Left cardiac atrium (tissue), 4 donors: ENCODE measurements at places on chromosomes 7 and 10. TPM values are rescaled to one million over a fixed set of nuclear protein-coding genes. Genes with fewer than 3 reads are reported as not detected.

- no peak for DNase-seq
Observed at GRCh38 chr10:1712314-1712713, 25.0 kb downstream of the ADARB2 start.

DNA sequence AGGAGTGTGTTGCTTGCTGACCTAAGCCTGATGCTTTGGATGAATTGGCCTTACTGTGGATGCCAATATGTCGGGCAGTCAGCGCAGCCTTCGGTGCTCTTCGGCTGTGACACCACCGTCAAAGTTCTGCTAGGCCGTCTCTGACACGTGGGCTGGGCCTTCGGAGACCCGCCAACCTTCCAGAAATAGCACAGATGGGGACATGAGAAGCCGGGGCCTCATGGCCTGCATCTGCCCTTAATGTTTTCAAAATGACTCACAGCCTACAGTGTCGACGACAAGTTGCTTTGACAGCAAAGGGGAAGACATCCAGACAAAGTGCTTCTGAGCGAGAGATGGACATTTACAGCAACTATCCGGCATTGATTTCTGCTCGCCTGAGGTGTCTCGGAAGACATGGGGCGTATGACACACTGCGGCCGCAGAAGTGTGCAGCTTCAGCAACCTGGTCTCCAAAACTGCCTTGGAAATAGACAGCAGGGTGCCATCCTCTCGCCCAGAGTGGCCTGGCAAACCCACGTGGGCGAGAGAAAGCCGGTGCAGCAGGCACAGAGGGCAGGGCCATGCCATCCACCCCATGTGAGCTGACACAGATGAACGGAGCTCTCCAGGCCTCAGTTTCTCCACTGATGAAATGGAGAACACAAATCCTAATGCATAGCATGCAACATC is 94.0 kb upstream of the PPP2R2D start:
- no peak for DNase-seq

GRCh38 chr7:14209896-14210484 is 220.5 kb upstream of the ETV1 start:
- no peak for DNase-seq

DNA sequence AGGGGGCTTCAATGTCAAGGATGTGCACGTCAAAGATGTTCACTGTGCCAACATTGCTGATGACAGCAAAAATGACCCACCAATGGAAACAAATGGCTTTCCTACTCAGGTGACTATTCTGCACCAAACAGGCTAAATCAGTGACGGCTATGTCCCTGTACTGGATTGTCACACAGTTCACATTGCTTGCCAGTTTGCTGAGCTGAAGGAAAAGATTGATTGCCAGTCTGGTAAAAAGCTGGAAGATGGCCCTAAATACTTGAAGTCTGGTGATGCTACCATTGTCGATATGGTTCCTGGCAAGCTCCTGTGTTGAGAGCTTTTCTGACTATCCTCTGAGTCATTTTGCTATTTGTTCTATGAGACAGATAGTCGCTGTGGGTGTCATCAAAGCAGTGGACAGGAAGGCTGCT is 202.2 kb upstream of the ETV1 start:
- DNase-seq: no peak

- DNase-seq: no peak
Observed at GRCh38 chr10:112752288-112752687, 197.8 kb upstream of the TCF7L2 start.

DNA sequence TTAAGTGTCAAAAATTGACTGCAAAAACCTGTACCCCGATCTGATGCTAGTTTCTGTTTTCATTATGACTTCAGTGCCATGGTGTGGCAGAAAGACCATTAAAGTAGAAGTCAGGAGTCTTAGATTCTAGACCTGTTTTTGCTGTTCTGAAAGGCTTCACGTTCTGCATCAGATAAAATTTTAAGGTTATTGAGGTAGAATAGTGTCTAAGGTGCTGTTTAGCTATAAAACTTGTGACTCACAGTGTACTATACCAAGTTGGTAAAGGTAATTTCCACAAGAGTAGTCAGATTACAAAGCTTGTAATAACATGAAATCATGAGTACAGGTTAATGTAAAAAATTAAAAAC is 38.6 kb downstream of the ZNRF2 start:
- no peak for DNase-seq

DNA sequence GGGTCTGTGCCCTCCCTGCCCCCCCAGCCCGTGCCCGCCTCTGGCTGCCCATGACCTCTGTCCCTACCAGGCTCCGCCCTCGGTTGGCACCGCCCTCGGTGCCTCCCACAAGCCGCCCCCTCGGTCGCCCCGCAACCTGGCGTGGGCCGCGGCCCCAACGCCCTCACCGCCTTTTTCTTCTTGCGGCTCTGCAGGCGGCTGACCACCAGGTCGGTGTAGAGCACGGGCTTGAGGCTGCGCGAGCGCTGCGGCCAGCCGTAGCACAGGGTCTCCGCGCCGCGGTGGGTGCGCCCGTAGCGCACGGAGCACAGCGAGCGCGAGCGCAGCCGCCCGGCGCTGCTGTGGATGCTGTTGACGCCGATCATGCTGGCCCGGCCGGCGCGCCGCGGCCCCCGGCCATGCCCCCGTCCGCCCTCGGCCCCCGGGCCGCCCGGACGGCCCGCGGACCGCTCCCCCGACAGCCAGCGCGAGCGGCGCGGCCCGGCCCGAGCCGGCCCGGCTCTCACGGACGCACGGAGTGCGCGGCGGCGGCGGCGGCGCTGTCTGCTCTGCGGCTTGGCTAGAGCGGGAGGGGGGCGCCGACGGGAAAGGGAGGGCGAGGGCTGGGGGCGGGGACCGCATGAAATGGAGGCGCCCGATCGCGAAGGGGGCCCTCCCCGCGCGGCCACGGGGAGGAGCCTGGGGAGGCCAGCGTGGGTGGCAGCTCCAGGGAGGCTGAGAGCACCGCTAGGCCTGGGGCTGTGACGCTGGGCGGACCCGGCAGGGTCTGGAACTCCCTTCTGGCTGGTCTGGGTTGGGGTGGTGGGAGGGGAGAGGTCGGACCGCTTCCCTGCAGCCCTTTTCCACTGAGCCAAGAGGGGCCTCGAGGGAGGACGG is 9.6 kb downstream of the PSD start:
- DNase-seq: peak; percentile 65

- no peak for DNase-seq
Observed at GRCh38 chr10:58544135-58544534, 31.5 kb downstream of the BICC1 start.

DNA sequence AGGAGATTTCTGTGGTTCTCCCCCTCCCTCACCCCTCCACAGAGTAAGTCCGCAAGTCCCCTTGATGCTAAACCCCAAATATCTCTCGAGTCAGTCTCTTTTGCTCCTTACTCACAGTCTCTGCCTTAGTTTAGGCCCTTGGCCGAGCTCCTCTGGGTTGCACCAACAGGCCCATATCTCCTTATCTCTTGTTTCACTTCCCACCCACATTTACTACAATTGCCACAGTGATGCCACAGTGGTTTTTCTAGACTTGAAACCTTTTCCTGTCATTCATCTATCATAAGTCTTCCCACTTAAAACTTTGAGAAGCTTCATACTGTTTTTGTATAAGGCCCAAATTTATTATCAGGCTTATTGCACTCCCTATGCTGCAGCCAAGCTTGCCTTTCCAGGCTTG is 23.4 kb upstream of the NME8 start:
- DNase-seq: no peak

DNA sequence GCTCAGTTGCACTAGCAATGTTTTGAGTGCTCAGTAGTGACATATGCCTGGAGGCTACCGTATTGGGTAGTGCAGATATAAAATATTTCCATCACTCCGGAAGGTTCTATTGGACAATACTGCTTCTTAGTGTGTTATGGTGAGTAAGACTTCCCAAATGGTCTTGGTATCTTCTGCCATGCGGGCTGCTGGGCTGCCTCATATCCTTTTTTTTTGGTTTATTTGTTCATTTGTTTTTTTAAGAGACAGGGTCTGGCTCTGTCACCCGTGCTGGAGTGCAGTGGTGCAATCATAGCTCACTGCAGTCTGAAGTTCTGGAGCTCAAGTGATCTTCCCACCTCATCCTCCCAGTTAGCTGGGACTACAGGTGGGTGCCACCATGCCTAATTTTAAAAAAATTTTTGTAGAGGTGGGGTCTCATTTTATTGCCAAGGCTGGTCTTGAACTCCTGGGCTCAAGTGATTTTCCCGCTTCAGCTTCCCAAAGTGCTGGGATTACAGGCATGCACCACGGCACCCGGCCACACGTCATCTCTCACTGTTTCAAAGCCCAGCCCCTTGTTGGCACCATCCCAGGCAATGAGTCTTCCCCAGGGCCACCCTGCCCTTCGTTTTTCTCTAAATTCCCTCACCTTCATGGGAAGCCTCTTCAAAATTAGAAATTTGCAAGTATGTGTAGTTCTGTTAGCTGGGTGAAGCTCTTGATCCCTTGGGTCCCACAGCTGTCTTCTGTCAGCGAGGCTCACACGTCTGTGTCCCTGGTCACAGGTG is 111.0 kb upstream of the KLF14 start:
- no peak for DNase-seq

DNA sequence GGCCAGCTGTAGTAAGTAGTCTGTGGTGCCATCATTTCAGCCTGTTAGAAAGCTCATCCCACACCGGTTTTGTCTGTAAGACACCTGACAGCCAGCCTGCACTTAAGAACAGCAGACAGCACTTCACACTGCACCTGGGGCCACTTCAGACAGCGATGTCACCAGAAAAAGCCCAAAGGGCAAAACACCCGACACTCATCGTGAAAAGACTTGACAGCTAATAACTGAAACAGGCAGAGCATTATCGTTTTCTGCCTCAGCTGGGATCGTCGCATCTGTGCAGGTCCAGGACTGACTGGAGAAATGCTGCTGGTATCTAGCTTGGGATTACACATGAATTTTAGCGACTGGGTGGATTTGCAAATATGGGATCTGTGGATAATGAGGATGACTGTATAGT is 16.8 kb upstream of the LAT2 start:
- no peak for DNase-seq

GRCh38 chr10:43944381-43945093 is 295.9 kb upstream of the ZNF32 start:
- DNase-seq: no peak

GRCh38 chr10:80205477-80206276 is at the start of gene ANXA11:
ANXA11 (minus strand) TSS chr10:80205537; CDS start chr10:80172861, 32,676 bp downstream.
- DNase-seq: peak; percentile 87

- no peak for DNase-seq
Observed at GRCh38 chr10:11908991-11909390, 85.8 kb downstream of the PROSER2 start.

DNA sequence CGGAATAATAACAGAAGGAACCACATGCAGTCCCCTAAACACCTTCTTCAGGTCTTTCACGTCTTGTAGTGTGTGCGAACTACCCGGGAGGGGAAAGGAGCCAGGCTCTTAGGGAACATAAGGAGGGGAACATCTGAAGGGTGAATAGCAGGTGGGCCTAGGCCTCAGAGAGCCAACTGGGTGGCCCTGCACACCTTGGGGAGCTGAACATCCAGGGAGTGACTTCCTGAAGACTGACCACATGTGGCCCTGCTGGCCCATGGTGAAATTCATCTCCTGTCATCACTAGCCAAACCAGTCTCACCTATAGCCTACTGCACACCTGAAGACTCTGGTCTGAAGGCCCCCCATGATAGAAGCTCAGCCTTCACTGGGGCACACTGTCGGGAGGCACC is 5.6 kb downstream of the CALML3 start:
- no peak for DNase-seq

The ANKRD30A gene
- 0.21 TPM for total RNA-seq

The SEPTIN7 gene
- total RNA-seq: 178 TPM

The LEP gene
- total RNA-seq: 25.6 TPM

The NEURL1 gene
- total RNA-seq: 0.12 TPM

The NPC1L1 gene
- 0.09 TPM for total RNA-seq

The ADAMTS14 gene
- 0.81 TPM for total RNA-seq

The OR6V1 gene
- total RNA-seq: not detected
